ENCODE measurements at places on chromosomes 4 and X. TPM values are rescaled to one million over a fixed set of nuclear protein-coding genes. Genes with fewer than 3 reads are reported as not detected.

DNA sequence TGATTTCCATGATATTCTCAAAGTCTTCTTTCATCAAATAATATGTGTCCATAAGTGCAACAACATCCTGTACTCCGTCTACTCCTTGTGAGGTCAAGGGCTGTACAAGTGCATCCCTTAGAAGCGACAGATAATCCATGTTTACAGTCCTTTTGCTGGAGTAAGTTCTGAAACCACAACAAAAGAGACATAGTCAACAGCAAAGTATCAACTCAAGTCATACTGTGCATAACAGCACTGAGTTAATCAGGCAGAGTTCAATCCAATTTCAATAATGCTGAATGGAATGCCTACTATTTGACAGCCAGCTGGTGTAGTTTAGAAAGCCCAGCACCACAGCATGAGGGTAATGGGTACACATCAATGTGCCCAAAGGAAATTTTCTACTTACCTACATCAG lies 74.5 kb downstream of the RFC1 start:
- DNase-seq, result no peak

- DNase-seq, result no peak
Observed at GRCh38 chrX:16807976-16808542, 21.8 kb downstream of the TXLNG start.

DNA sequence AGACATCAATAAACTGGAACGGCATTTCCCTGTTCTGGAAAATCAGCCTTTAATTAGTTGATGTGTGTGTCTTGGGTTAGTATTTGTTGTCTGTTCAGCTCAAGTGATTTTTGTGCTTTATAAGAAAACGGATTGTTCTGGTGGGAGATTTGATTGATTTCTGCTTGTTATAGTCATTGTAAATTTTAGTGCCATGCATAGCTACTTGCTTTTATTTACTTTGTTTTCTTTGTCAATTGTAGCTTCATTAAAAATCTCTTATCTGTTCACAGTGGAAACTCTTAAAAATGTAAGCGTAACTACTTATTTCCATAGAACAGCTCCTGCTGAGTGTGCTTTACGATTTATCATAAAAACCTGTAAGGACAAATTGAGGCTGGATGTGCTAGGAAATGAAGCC lies 253.2 kb downstream of the TENM3 start:
- DNase-seq, result no peak

- DNase-seq, result peak; percentile 8
Observed at GRCh38 chr4:69497886-69498395, 2.2 kb upstream of the UGT2B4 start.

DNA sequence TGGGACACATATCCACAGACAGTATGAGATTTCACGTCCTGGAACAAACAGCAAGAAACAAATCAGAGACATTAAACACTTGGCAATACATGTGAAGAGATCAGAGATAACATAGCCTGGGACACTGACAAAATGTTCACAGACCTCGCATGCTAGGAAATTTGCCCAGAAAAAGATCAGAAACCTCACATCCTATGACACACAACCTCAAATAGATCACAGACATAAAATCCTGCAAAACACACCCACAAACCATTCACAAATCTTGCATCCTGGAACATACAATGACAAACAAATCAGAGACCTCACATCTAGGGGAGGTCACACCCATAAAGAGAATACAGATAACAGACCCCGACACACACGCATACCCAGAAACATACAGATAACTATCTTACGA lies 18.0 kb downstream of the SUV39H1 start:
- no peak for DNase-seq

Gene KCNE5
- total RNA-seq, result 4.6 TPM

DNA sequence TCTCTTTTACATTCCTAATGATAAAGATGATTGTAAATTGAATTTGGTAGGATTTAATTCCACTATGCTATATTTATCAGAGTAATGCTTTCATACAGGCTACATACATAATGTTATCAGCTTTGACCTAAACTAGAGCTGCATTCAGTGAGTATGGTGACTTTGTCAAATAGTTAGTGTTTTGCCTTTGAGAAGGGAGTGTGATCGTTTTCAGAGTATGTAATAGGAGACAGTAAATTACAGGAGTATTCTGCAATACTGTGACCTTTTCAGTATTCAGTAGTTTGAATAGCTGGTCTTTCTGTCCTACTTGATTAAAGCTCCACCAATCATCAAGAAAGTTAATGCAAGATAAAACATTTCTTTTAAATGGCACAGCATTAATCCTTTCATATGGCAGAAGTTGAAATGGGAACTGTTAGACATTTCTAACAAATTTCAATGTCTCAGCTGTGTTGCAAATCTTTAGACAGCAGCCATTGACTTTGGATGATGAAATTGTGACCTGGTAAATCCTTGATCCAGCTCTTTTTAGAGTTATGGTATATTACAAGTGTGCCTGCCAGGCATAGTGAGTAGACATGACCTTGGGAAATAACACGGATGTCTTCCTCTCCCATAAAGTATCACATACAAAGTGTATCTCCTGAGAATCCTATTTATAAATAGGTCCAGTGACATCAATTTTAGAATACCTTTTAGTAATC lies 455.3 kb downstream of the KCTD8 start:
- no peak for DNase-seq

DNA sequence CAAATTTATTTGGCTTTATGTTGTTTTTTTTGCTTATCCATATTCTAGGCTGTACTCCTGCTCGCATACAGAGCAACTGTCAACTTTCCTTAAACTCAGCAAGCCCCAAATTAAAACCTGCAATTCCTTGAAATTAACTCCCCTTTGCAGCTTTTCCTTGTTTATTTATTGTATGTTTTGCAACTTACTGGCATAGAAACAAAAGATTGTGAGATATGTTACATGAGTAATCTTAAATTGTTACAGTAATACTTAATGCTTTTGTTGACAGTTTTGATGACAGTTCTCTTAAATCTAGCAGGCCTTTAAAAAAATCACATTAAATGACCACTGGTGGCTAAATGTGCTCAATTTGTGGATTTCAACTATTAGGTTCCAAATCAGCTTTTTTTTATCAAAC lies 4.5 kb downstream of the DDX3X start:
- DNase-seq, result no peak

GRCh38 chr4:73648478-73648877 lies 28.2 kb upstream of the RASSF6 start:
- no peak for DNase-seq

Gene CLDN22
- total RNA-seq, result not detected

Gene TRIML2
- not detected for total RNA-seq

- DNase-seq, result no peak
Observed at GRCh38 chr4:107970063-107970798, 19.5 kb upstream of the HADH start.

Gene ATP2B3
- 0.57 TPM for total RNA-seq

- DNase-seq, result no peak
Observed at GRCh38 chr4:156497486-156497885, 474.1 kb downstream of the PDGFC start.

Gene CXCL3
- total RNA-seq, result 1.8 TPM

GRCh38 chr4:54367059-54367458 lies 138.0 kb downstream of the PDGFRA start:
- no peak for DNase-seq

Gene AFP
- 1.1 TPM for total RNA-seq

DNA sequence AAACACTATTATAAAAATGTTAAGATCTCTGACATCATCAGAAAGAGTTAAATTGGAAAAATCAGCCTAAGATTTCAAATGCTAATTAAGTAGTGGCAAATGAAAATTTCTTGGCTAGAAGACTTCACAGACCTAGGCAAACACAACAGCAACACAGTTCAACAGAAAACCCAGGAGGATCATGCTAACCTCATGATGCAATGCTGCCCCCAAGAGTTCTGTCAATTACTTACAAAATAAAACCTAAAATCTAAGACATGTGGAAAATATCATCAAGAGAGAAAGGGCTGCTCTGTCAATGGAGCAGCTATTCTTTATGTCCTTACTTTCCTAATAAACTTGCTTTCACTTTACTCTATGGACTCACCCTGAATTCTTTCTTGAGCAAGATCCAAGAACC lies 21.0 kb downstream of the S100G start:
- peak; percentile 49 for DNase-seq

DNA sequence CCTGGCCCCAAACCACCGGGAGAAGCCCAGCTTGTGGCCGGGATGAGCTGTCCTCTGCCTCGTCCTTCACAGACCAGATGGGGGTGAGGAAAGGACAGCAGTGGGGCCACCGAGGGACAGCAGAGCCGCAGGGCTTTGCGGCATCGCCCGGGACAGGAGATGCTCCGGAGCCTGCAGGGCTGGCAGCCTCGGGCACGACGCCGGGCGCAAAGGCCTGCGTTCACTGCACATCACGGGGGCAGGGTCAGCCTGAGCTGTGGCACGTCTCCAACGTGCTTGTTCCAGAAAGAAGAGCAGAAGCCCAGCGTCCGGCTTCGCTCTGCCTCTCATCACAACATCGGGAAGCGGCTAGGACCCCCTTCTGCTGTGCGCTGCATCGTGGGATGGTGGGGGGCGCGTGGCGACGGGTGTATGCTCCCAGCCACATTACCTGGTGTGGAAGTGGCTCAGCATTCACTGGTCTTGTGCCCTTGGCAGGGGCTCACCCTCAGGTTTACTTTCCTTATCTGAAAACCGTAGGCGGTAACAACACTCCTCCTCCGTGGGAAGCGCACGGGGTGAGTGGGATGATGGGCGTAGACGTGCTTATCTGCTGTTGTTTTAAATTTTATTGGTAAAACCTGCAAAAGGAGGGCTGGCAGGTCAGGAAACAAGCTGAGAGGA lies 7.4 kb downstream of the TADA2B start:
- DNase-seq, result no peak

DNA sequence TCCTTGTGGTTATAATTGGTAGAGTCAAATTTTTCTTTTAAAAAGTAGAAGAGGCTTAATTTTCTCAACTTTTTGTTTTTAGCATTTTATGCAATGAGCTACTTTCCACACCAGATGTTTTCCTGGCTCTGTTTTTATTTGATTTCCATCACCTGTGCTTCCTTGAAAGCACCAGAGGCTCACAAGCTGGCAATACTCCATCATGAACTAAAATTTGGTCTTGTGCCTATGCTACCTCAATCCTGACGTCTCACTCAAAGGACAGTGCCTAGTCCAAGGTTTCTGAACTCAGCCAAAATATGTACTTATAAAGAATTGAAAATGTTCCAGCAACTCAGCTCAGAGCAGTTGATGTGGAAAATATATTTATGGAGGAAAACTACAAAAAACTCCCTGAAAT lies 914.0 kb upstream of the PRKX start:
- DNase-seq, result no peak

All from myocyte (in vitro differentiated cells).